ENCODE measurements at places on chromosomes 16 and 17.

- DNase-seq, result no peak
These were observed 28.1 kb downstream of the PMP22 start for GRCh38 chr17:15237106-15237425.

- no peak for DNase-seq
These were observed 122.3 kb upstream of the TOB1 start for GRCh38 chr17:50988427-50988826.

- peak; percentile 85 for DNase-seq
These were observed 580 bp upstream of the KANSL1 start for GRCh38 chr17:46193626-46194392.

DNA sequence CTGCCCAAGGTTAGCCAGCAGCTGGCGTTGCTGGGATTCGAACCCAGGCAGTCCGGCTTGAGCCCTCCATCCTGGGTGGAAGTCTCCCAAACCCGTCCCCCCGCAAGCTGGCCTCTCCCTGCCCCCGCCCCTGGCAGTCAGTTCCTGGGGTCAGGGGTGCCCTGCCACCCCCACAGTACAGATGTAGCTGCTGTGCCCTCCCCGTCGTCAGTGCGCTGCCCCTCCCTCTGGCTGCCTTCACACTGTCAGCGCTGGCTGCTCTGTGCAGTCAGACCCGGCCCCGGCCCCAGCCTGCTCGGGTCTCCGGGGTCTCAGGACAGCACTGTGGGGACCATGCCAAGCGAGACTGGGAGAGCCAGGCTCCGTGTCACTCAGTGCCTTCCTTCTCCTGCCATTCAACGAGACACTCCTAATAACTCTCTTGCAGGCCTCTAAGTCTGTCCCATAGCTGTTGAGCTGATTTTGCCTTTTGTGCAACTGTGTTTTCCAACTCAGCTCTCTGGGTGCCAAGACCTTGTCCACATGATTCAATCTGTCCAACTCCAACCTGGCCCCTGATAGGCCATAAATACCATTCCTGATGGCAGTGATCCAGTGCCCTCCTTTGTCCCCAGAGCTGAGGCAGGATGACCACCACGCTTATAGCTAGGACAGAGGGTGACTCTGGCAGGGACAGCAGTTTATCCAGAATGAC lies 55.5 kb upstream of the IL34 start:
- DNase-seq, result no peak

- DNase-seq, result no peak
These were observed 4.8 kb upstream of the ZNF469 start for GRCh38 chr16:88377961-88378360.

GRCh38 chr16:3444032-3444388 lies 530 bp downstream of the NAA60 start:
- no peak for DNase-seq

DNA sequence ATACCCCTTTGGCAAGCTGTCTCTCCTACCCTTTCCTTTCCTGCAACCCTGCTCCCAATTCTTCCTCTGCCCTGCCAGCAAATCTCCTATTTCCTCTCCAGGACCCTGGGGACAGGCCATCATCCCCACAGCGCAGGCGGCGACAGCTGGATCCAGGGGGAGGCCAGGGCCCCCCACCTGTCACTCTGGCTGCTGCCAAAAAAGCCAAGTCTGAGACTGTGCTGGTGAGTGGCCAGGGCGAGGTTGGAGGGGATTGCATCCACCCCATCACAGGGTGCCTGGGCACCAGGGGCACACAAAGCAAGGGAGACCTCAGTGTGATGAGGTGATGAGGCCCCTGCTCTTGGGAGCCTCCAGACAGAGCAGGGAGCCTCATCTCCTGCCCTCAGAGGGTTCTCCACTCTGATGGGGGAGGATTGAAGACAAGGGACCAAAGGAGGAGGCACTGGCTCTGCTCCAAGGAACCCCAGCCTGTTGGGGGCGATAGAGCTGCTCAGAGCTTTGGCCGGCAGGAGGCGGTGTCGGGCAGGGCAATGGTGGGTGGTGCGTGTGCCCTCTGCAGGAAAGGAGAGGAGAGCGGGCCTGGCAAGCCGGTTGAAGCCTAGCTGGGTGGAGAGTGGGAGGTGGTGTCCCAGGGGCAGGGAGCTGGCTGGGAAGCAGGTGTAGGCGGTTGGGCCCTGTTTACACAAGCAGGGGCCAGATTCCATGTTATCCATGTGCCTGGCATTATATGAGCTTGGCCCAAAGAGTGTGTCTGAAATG lies 15.6 kb upstream of the PDK2 start:
- peak; percentile 14 for DNase-seq

DNA sequence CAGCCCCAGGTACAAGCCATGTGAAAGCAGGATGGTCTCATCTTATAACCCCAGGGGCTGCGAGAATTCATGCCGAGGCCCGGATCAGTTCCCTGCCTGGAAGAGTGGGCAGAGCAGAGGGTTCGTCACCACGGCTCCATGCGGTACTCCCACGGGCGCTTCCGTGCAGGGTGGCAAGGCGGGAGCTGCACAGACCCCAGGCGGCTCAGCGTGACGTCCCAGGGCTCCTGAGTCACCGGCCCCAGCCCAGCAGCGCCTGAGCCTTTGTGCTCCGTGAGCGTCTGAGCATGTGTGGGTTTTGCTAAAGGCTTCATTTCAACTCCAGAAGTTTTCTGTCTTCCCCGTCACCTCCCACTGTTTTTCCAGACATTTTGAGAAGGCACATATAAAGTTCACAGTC lies 71.2 kb upstream of the CHMP6 start:
- DNase-seq, result no peak

DNA sequence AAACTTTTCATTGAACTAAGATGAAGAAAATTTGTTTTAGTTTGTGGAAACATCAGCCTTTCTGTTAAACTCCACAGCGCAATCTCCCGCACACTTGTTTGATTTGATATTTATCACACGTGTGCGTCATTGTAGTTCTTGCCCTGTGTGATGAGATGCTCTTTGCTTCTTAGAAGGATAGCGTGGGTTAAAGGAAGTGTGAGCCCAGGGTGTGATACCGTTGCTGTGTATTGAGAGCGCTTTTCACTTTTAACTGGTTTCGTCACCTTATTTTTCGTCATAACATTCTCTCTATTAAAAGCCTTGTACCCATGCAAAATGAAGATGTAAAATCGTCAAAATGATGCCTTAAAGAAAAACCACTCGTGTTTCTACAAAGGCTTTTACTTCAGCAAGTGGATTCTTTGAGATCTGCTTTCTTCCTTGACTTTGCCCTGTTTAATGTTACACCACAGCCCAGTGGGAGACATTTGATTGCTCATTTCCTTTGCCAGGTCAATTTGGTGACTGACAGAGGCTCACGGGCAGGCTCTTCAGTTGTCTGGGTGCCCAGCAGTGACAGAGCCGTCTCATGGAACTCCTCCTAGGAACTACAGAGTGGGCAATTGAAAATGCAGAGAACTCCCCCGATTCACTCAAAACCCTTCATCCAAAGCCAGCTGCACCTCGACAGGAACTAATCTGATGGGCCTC lies 61.1 kb downstream of the RPA1 start:
- DNase-seq, result no peak

- DNase-seq, result no peak
These were observed 83.2 kb downstream of the IRX3 start for GRCh38 chr16:54203384-54203783.

DNA sequence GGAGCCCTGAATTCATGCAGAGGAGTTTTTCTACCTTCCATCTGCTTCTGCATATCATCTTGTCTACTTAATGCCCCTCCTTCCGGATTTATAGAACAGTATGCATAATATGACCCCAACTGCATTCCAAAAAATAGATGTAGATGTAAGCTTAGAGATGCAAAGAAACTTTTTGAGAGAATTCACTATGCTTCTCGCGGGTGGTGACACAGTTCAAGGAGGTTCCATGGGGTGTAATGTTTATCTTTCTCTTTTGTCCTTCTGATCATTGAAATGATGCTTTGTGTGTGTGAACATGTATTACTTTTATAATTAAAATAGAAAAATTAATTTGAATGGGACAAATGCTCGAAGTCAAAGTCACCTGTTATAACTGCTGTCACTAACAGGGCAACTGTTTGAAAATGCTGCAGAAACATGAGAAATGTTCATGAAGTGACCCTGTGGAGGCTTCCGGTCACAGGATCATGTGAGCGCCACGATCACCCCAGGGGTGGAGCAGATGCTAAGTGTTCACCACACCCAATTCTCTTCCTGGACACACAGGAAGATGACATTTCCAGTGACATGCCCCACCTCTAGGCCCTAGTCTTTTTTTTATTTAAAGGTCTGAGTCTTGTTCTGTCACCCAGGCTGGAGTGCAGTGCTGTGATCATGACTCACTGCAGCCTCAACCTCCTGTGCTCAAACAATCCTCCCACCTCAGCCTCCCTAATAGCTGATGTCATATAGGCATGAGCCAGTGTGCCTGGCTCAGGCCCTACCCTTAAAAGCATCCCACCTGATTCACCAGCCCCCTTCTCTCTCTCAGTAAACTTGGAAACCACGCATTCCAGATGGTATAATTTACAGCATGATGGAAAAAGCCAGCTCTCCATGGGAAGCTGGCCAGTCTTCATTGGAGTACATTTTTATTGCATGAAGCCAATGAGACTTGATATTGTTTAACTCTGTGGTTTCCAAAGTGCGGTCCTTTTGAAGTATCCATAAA lies 21.0 kb upstream of the AGRP start:
- DNase-seq, result no peak

GRCh38 chr16:22296225-22297113 lies 740 bp upstream of the POLR3E start:
- DNase-seq, result no peak

DNA sequence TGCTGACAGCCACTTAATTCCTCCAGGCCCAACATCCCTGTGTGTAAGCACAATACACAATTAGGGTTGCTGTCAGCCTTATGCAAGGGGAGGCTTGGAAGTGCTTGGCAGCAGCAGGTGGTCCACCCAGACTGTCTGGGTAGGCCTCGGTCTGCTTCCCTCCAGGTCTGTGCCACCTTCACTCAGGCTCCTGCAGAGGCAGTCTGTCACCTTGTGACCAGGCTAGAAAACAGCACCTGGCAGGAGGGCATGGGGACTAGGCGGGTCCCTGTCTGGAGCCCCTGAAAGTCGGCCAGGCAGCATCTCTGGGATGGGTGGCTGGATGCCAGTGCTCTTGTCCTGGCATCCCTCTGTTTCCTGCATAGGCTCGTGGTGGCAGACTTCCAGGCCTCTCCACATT lies 578.1 kb downstream of the KCNJ18 start:
- no peak for DNase-seq

GRCh38 chr16:1305823-1306222 lies 3.6 kb upstream of the UBE2I start:
- no peak for DNase-seq

- DNase-seq, result no peak
These were observed 58.9 kb upstream of the EFCAB3 start for GRCh38 chr17:62321451-62321850.

DNA sequence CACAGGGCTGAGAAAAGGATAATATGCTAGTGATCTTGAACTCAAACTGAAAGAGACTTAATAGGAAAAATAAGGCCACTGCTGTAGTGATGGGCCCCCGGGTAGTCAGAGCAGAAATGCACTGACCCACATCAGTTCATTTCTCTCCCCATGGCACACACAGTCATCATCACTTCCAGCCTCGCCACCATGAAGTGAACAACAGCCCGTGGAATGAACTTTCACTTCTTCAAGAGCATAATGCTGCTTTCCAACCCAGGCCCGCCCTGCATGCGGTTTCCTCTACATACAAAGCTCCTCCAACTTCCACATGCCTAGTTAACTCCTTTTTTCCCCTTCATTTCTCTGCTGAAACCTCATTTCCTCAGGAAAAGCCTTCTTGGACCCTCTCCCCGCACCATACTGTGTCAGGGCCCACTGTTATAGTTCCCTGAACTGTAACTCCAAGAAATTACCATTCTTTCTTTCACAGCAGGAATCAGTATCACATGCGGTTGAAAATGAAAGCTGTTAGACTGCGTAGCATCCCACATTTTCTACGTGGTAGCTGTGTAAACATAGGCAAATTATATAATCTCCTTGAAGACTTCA lies 65.8 kb upstream of the SMIM36 start:
- no peak for DNase-seq

DNA sequence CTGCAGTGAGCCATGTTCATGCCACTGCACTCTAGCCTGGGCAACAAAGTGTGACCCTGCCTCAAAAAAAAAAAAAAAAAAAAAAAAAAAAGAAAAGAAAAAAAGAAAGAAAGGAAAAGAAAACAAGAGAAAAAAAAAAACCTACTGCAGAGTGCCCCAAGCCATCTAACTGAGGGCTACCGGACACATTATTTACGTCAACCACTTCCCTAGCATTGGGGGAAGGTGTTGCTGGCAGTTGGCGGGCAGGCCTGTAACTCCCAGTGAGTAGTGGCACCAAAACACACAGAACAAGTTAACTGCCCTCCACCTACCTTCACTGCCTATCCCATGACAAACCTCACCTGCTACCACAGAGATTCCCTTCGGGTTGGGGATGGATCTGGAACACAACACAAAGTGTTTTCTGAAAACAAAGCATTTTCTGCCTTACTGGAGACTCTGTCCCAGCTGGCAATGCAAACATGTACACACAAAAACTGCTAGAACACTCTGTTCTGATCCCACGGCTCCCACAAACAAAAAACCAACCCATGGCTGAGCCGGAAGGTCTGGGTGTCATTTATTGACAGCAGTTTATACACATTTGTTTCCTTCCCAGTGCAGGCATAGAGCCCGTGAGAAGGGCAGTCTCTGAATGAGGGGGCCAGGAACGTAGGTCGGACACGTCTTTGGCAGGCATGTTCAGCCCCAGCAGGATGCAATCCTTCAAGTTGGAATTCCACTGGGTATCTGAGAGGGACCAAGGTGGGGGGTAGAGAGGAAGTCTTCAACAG lies 11.0 kb downstream of the PHB1 start:
- DNase-seq, result no peak

DNA sequence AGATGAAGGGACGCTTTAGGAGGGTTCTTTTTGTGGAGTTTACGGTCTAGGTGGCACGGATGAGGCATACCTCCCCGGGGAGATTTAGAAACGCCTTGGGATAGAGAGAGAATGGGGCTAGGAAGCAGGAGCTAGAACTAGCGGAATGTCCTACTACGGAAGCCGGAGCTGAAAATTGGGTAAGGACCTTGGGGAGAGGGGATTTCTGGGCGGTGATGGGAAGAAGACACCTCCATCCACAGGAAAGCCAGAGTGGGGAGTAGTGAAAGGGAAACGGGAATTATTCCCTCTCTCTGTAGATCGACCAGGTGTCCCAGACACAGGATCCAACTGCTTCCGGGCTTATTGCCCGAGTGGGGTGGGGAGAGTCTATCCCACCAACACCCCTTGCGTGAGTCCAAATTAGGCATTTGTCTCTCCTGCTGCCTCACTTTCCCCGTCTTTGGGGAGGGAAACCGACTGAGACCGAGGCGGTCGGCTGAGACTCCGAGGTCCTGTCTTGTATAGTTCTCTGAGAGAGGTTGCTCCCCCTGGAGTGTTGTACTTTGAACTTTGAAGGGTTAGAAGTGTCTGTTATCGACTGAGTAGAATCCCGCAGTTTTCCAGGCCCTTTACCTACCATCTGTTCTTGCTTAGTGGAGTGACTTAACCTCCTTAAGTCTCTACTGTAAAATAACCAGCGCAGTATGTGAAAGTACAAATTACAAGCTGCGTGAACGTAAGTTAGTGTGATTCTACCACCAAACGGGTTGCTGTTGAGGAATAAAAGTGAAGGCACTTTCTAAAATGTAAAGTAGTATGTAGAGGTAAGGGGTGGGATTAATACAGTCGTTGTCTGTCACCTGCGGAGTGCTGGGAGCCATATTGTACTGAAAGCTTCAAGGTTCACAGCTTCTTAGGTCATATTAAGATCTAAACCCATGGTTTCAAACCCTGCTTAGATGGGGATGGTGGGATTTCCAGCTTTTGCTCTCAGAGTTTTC lies 1.0 kb downstream of the RSPRY1 start:
- no peak for DNase-seq

All from NCI-H1930 (cell line).